Vagina (tissue), 2 donors: ENCODE measurements at places on chromosomes 7 and 10.

DNA sequence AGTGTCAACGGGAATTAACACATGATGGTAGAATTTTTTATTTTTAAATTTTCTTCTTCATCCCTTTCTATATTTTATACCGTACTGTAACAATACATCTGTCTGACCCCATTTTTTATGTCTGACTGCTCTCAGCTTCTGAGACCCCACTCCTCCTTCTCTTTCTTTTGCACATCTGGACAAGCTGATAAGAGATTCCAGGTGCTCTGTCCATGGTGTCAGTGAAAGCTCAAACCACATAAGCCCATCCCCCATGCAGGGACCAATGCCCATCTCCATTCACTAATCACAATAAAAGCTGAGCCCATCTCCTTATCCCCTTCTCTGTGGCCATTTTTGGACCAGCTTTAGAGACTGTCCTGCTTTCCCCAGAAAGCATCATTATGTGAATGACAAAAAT lies 8.7 kb downstream of the GSDME start:
- no peak for DNase-seq

DNA sequence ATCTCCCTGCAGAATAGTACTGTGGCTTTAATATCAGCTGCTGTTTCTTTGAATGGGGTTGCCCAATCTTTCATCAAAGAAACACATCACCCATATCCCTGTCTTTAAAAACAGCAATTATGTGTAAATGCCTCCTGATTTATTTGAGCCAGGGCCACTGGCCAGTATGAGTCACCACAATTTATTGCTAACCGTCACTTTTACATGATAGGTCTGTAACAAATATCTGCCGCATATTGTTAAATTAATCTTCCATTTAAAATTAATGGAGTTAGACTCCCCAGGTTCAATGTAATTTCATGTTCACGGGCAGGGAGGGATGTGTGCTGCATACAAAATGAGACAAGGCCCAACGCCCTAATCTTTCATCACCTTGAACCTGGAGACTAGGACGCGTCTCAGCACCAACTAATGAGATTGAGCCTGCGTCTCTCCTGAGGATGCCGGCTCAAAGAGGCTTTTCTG lies 673.4 kb downstream of the AUTS2 start:
- DNase-seq, result no peak

GRCh38 chr10:391305-391704 lies 256.1 kb downstream of the ZMYND11 start:
- DNase-seq, result no peak

GRCh38 chr10:130212746-130213145 lies 76.6 kb downstream of the GLRX3 start:
- DNase-seq, result no peak

DNA sequence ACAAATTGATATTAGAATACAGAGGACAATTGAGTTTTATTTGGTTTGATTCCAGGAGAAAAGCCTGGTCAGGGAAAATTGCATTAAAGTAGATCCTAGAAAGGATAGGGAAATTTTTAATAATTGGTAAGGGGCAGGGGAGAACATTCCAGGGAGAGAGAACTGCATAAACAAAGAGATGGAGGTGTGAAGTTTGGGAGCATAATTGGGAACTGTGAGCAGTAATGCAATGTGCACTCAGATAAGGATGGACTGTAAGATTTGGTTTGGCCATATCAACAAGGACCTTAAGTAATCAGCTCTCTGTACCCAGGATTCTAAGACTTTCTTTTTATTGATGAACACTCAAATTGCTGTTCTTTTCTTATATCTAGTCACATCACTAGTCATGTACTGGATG lies 41.4 kb downstream of the ZMYND11 start:
- no peak for DNase-seq
